Calu3 (cell line): ENCODE measurements at places on chromosomes 3 and 15. TPM values are rescaled to one million over a fixed set of nuclear protein-coding genes. Genes with fewer than 3 reads are reported as not detected.

GRCh38 chr3:164224126-164224525, 854.2 kb downstream of the SI start:
- no peaks in the 10 kb centered on the region for H3K36me3 ChIP-seq
- H3K4me3 ChIP-seq = no peak overlapping the region
- H3K27ac ChIP-seq = no peak overlapping the region
- no peaks in the 10 kb centered on the region for H3K27me3 ChIP-seq

- DNase-seq = peak; percentile 18
Observed at GRCh38 chr3:108489776-108490175, 20.6 kb downstream of the MYH15 start.

GRCh38 chr3:19190602-19191001, 42.3 kb downstream of the KCNH8 start:
- no peaks in the 10 kb centered on the region for H3K36me3 ChIP-seq
- no peaks in the 10 kb centered on the region for H3K27me3 ChIP-seq
- no peaks in the 10 kb centered on the region for H3K4me1 ChIP-seq
- H3K27ac ChIP-seq = no peak overlapping the region

The ACTC1 gene
- not detected in 2 replicates for total RNA-seq

The IMPG2 gene
- total RNA-seq = 0.50 and 0.78 TPM in 2 replicates

The ZNF620 gene
- total RNA-seq = 11.3 and 13.6 TPM in 2 replicates
